ENCODE measurements at places on chromosomes 4 and X.

- DNase-seq: no peak
Observed at GRCh38 chr4:123599061-123599919, 202.7 kb downstream of the SPRY1 start.

GRCh38 chrX:94053575-94053974, 379.6 kb downstream of the FAM133A start:
- DNase-seq: no peak

DNA sequence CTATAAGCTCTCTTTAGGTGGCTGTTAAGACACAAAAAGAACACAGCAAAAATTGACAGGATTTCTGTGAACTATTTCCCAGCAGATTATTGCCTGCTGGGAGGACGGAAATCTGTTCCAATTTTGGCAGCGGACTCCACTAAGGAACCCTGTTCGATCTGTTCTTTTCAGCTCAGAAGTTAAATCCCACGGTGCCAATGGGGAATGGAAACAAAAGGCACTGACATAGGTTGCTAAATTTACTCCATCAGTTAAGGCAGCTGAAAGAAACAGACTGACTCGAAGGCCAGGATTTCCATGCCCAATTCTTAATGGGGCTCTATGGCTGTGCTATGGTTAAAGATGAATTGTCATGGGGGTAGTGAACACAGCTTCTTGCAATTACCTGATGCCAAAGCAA, 126.5 kb upstream of the HPGD start:
- no peak for DNase-seq

DNA sequence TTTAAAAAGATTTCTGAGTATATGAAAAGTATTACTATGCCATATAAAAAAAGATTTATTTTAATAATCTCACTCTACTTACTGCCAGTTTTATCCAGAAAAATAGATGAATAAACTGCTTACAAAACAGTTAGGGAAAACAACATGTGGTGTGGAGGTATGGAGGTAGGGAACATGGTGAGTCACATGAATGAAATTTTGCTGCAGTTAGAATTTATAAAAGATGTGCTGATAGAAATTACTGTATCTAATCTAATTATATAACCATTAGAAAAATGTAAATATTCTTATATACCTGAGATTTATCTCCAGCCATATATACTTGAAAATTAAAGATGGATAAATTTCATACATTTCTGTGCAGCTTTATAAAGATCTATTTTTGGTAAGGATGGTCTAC, 184.0 kb upstream of the ANK2 start:
- no peak for DNase-seq

- no peak for DNase-seq
Observed at GRCh38 chr4:2907706-2908293, 55.4 kb downstream of the NOP14 start.

- no peak for DNase-seq
Observed at GRCh38 chr4:134471569-134471968, 270.0 kb upstream of the PABPC4L start.

DNA sequence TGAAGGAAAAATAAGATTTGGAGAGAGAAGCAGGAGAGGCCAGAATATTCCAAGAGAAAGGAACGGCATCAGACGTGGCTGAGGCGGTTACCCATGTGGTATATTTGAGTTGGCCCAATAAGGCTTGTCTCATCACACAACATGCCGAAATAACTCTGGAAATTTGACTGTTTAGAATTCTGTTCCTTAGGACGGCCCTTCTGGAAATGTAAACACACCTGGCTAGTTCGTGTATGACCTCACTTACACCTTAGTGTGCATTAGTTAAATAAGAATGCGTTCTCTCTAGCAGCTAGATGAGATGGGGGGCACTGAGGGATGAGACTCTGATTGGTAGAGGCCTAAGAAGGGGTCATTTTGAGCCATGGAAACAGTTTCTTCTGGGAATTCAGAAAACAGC, 33.2 kb upstream of the PLAC1 start:
- no peak for DNase-seq

GRCh38 chrX:111309083-111309482, 38.8 kb upstream of the CAPN6 start:
- DNase-seq: no peak

- DNase-seq: no peak
Observed at GRCh38 chr4:149781150-149781549, 34.5 kb downstream of the IQCM start.

DNA sequence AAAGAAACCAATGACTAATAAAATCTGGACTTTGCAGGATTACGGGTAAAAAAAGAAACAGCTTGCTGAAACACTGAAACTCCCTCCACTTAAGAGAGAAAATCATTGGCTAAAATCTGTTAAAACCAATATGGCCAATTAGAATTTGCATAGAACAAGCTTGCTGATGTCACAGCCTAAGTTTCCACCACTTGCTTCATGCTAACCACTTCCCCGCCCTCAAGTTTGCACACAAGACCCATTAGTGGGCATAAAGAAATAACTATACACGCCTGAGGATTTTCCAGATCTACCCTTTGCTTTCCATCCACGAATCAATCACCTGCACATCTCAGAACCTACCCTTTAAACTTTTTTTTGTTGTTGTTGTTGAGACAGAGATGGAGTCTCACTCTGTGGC, 42.7 kb upstream of the PHEX start:
- no peak for DNase-seq

DNA sequence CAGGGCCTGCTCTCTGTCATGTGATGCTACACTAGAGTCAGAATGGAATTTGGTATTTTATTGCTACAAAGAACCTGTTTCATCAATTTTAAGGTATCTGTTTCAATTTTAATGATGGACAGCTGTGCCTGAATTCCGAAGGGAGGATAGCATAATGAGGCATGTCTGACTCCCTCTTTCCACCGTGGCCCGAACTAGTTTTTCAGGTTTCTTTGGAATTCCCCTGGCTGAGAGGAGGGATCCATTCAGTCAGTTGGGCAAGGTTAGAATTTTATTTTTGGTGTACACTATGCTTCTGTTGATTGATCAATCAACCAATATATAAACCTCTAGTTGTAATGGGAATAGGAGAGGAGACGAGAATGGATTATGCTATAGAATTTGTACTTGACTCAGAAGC, 761.8 kb downstream of the FAM133A start:
- DNase-seq: no peak

DNA sequence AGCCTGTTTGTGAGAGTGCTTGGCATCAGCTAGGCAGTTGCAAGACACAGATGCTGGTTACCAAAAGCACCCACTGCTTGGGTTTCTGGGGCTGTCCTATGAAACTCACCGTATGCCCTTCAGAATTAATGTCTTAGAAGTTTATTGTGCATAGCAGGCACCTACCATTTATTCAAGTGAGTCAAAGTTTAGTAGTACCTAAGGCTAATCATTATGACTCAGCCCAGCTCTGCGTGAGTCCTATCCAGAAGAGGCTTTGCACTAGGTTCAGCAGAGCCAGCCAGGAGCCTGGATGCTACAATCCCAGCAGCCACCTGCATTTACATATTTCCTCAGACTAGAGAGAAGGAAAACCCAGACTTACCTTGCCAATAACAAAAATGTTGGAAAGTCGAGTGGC, 4.2 kb downstream of the RPS4X start:
- no peak for DNase-seq

GRCh38 chr4:184021389-184021788, 116.3 kb downstream of the STOX2 start:
- no peak for DNase-seq

GRCh38 chrX:123964156-123964834, 2.8 kb downstream of the STAG2 start:
- DNase-seq: no peak

DNA sequence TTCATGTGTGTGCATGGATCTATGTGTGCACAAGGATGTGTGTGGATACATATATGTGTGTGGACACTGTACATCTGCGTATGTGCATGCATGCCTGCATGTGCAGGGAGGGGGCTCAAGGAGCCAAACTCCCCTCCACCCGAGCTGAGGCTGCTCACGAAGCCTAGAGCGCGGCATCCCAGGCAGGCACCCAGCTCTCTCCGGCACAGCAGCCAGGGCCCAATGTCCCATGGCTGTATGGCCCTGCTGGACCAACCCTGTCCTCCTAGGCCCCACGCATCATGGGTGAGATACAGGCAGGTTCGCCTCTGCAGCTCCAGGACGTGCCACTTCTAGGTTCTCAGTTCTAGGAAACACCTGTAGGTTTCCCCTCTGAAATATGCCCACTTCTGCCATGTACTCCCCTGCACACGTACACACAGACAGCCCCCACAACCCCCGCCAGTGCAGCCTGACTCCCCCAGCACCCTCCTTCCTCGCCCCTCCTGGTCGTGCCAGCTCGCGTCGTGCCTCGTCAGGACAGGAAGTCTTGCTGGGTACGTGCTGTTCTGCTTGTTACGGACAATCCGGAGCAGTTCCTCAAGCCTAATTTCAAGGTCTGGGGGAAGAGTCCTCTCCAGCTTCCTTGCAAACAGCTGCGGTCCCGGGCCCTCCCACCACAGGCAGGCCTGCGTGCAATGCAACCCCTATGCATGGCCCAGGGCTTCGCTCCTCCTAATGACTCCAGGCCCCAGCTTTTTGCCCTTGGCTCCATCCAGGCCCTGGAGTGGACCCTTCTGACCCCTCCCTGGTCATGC, 3.2 kb upstream of the ADRA2C start:
- DNase-seq: no peak

GRCh38 chr4:110107866-110108265, 90.5 kb downstream of the ELOVL6 start:
- DNase-seq: no peak

DNA sequence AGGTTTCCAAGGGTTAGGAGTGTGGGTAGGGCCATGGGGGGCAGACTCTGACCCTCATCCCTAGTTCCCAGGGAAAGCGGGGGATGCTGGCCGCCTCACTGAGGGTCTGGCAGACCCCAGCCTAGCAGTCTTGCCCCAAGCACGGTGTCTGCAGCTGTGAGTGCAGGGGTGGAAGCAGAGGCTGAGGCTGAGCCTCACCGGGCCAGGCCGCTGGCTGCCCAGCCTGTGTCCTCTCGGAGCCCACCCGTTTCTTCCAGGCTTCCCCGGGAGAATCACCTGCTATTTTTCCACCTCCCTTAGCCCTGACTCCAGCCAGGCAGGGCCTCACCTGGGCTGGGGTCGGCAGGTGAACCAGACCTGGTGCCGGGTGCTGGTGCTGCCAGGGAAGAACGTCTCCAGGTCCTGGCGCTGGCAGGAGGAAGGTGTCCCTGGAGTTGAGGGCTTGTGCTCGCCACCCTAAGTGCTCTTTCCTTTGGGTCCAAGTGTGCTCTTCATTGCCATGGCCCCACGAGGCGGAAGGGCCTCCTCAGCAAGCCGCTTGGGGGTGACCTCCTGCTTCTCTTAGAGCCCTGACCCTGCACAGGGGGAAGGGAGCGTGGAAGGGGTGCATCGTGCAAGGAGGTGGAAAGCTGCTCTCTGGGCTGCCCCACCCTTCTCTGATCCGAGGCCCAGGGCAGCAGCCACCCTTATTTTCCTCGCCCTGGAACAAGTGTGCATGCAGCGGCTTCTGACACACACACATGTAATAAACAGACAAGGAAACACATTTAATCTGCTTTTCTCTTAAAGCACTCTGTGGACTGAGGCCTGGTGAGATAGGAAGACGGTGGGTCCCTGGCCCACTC, 112.7 kb downstream of the FAM53A start:
- DNase-seq: no peak

DNA sequence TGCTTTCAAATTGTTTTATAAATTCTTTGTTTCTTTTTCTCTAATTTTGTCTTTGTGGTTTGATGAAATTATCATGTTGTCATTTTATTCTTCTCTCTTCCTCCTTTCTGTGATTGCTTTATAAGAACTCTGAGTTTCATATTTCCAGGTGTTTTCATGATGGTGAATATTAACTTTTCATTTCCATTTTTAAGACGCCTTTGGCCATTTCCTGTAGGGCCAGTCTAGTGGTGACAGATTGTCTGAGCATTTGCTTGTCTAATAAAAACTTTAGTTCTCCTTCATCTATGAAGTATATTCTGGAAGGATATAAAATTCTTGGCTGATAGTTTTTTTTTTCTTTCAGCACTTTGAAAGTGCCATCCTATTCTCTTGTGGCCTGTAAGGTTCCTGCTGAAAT, 128.1 kb downstream of the FAM13A start:
- no peak for DNase-seq

DNA sequence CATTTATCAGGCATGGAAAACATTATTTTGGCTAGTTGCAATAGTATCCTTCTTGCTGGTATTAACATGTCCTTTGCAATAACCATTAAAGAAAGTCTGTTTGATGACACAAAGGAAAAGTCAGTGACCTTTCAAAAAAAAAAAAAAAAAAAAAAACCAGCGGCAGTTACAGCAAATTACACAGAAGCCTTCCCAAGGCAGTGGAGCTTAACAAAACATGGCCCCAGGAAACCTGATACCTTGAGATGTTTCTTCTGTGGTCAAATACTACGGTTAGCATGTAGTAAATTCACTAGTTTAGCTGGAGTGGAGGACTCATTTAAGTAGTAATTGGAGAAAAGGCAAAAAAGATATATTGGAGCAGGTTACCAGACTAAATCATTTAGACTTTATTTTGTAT, 359.1 kb downstream of the DACH2 start:
- DNase-seq: no peak

- no peak for DNase-seq
Observed at GRCh38 chr4:116516711-116517110, 568.7 kb downstream of the TRAM1L1 start.

- DNase-seq: no peak
Observed at GRCh38 chr4:185280608-185281007, 71.2 kb downstream of the SNX25 start.

DNA sequence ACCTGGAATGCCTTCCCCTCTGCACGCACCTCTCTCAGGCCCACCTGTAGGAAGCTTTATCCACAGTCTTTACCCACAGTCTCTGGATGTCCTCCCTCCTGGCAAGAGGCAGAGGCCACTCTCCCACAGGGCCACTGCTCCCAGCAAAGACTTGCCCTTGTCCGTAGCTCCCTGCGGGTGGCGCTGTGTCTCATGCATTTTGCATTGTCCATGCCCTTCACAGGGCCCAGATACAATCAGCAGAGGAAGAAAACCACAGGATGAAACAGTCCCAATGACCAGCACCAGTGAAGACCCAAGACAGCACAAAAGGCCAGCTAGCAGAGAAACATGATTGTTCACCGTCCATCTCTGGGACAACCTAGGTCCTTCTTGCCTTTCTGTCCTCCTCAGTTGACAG, 2.1 kb upstream of the NSG1 start:
- no peak for DNase-seq

GRCh38 chrX:153878345-153878744, 7.6 kb downstream of the L1CAM start:
- no peak for DNase-seq

GRCh38 chr4:128715616-128716015, 93.9 kb upstream of the JADE1 start:
- no peak for DNase-seq

DNA sequence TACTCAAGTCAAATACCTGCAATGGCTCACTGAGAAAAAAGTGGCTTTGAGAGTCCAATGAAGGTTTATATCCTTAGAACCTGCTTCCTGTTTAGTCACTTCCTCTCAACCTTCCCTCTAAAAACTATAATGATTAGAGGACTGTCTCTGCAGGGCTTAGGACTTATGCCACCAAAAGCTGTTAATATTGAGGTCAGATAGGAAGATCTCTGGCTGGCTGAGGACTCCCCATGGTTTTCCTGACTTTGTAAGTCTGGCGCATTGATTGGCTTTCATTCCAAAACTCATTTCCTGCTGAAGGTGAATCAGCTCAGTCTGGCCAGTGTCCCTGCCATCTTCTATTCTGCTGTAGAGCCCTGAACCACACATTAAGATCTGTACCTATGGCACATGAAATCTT, 140.9 kb upstream of the ANK2 start:
- DNase-seq: no peak

GRCh38 chr4:145840162-145840768, 98.4 kb downstream of the ZNF827 start:
- no peak for DNase-seq

All from stimulated activated naive CD4-positive, alpha-beta T cell treated with Interleukin-2 at 50 U/mL for 16 hours (primary cell).